CD4-positive, alpha-beta memory T cell (primary cell): ENCODE measurements at places on chromosomes 13 and 19. TPM values are rescaled to one million over a fixed set of nuclear protein-coding genes. Genes with fewer than 3 reads are reported as not detected.

The CABP5 gene
- not detected for total RNA-seq

- H3K36me3 ChIP-seq, result no peaks in the 10 kb centered on the region
- no peak overlapping the region for H3K4me3 ChIP-seq
- H3K4me1 ChIP-seq, result no peaks in the 10 kb centered on the region
- no peaks in the 10 kb centered on the region for H3K27me3 ChIP-seq
Observed at GRCh38 chr13:37617173-37617572, 18.6 kb upstream of the POSTN start.

- peak; percentile 68 for DNase-seq
- H3K27ac ChIP-seq, result no peak overlapping the region
- H3K36me3 ChIP-seq, result no peaks in the 10 kb centered on the region
- H3K27me3 ChIP-seq, result no peaks in the 10 kb centered on the region
- no peak overlapping the region for H3K4me3 ChIP-seq
- H3K4me1 ChIP-seq, result peaks cover 10% of the 10 kb centered on the region
Observed at GRCh38 chr19:16041299-16041990, 34.9 kb upstream of the TPM4 start.

The FCHO1 gene
- total RNA-seq, result 99.4 TPM

The HNRNPL gene
- 351 TPM for total RNA-seq

- no peaks in the 10 kb centered on the region for H3K36me3 ChIP-seq
- DNase-seq, result no peak
- H3K27ac ChIP-seq, result no peak overlapping the region
- H3K4me3 ChIP-seq, result no peak overlapping the region
- H3K27me3 ChIP-seq, result no peaks in the 10 kb centered on the region
Observed at GRCh38 chr13:113433391-113433916, 19.8 kb downstream of the ADPRHL1 start.
